ENCODE measurements at places on chromosomes 2 and 18.

- DNase-seq = no peak
Measured at GRCh38 chr2:106138543-106139237, 55.4 kb downstream of the UXS1 start.

DNA sequence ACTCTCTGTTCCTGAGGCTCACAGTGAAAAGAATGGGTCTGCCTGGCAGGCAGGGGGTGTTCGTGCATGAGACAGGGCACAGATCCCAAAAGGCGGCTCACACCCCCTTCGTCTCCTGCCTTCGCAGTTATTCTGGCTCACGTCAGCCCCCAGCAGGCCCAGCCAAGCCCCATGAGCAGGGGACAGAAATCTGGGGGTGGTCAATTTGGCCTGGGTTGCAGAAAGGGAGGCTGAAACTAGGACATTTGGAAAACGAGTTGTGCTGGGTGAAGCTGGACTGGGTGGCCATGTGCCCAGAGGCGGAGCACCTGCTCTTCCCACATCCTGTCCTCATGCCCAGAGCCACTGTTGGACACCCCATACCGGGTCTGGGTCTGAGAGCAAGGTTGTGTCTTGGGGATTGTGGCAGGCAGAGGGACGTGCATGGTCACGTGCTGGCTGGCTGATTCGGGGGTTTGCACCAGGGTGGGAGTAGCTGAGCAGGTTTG lies 99.0 kb upstream of the MCFD2 start:
- DNase-seq = no peak

DNA sequence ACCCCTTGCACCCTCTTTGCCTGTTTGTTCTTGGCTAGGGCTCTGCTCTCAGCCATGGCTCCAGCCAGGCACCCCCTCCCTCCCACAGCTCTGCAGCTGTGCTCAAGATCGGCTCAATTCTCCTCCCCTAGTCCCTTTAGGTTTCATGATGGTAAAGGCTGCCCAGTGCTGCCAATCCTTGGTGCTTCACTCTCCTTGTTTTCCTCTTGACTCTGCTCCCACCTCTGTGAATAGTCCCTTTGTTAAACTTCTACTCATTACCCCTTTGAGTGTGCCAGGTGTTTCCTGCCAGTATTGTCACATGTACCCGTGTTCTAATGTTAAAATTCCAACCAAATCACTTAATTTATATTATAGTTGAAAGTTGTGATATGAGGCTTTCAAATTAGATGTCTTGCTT lies 101.0 kb upstream of the CERS6 start:
- DNase-seq = no peak

DNA sequence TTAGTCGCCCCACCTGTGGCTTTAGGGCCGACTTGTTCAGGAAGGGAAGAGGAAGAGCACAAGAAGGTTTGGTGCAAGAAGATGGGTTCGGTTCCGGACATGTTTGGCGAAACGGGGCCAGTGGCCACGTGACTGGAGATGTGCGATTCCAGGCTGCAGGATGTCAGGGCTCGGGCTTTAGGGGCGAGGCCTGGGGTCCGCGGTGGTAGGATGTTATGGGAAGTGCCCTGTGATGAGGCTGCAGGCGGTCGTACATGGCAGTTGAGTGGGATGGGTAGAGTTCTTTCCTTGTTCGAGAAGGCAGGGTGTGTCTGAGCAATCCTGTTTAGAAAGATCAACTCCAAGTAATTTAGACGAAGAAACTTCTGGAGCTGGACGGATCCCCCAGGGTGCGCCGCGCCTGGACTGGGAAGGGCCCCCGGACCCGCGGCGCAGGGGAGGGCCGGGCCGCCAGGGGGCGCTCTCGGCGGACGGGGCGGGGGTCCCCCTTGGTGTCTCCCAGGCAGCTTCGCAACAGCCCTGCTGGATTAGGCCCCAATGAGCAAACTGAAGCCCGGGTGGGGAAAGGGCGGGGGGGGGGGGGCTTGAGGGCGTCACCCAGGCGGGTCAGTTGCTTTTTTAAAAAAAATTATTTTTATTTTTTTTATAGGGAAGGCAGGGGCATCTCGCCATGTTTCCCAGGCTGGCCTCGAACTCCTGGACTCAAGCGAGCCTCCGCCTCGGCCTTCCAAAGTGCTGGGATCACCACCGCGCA lies 17.2 kb upstream of the SDC1 start:
- DNase-seq = no peak

DNA sequence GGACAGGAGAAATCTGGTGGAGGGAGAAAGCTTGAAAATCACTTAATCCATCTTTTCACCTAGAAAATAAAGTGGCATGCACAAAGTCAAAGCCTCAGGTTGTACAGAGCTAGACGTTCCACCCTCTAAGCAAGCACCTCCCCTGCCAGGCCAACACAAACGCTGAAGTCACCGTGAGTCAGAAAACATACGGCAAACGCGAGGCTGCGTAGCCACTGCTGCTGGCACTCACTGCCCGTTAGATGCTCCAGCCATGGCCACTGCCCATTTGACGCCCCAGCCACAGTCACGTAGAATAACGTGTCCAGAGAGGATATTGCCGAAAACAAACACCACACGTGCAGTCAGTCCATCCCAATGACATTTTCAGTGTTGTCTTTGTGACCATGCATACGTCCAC lies 209.7 kb upstream of the PXDN start:
- DNase-seq = no peak

DNA sequence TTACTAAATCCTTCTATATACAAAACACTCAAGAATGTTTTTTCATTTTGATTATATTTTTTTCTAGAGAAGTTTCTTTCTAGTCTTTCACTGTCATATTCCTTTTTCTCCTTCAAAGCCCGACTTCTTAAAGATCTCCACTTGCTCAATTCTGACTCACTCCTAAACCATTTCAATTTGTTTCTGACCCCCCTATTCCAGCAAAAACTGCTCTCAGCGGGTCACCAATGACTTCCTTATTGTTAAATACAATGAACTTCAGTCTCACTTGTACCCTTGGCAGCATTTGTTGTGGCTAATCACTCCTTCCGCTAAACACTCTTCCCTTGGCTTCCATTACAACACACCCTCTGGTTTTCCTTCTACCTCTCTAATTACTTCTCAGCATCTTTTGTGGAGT lies 111.1 kb upstream of the RBBP8 start:
- no peak for DNase-seq

GRCh38 chr2:8193686-8194615 lies 487.9 kb upstream of the ID2 start:
- no peak for DNase-seq

- DNase-seq = no peak
Measured at GRCh38 chr2:74448771-74449170, 6.1 kb upstream of the INO80B start.

GRCh38 chr2:57842531-57842930 lies 204.1 kb upstream of the VRK2 start:
- DNase-seq = no peak

DNA sequence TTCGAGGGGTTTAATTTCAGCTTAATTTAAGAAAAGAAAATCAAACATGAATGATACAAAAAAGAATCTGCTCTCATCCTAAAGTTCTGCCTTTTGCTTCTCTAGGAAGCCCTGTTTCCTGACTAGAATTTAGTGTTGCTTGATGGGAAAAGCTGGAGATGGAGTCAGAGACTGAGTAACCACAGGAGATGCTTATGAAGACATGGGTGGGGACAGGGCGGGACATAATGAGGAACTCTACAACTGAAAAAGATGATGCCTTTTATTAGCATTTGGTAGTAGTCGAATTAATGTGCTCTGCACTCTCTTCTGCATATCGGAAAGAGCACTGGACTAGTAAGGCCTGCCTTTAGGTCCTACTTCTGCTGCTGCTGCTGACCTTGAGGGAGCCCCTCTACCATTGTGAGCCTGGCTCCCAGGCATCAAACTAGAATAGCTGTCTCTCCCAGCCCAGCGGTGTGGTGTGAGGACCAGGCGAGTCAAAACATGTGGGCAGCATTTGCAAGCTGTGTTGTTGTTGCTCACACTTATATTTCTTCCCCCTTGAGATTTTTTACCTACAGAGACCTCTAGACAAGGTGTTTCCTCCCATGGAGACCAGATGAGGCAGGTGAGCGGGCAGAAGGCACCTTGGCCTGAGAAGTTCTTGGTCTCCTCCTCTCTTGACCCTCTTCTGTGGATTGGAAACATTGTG lies 61.5 kb downstream of the INPP4A start:
- DNase-seq = peak; percentile 53

GRCh38 chr2:239780236-239780994 lies 244.7 kb downstream of the NDUFA10 start:
- peak; percentile 41 for DNase-seq

DNA sequence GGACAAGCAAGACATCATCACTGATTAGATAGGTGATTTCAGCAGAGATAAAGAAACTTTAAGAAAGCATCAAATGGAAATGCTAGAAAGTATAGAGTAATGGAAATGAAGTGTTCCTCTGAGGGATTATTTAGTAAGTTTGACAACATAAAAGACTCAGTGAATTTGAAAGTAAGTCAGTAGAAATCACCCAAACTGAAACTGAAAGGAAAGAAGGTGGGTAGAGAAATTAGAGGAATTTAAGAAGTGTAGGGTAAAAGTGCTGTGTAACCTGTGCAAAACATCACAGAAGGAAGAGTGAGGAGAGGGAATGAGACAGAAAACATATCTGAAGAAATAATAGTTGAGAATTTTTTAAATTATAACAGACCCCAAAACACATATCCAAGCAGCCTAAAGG lies 343.1 kb downstream of the CBLN2 start:
- DNase-seq = no peak

Measured in spleen (tissue), 13 donors.